Smooth muscle cell of bladder (primary cell): ENCODE measurements at places on chromosomes 7 and 10. TPM values are rescaled to one million over a fixed set of nuclear protein-coding genes. Genes with fewer than 3 reads are reported as not detected.

Gene STEAP2
- 36.7 and 50.3 TPM in 2 replicates for total RNA-seq

Gene SDK1
- total RNA-seq, result 4.1 and 6.5 TPM in 2 replicates

Gene INPP5A
- 35.4 and 44.9 TPM in 2 replicates for total RNA-seq

Gene TRIM4
- total RNA-seq, result 24.5 and 34.3 TPM in 2 replicates

Gene TMEM26
- total RNA-seq, result 0.71 and 0.92 TPM in 2 replicates

Gene IQUB
- 0.28 and 0.43 TPM in 2 replicates for total RNA-seq

Gene CFAP58
- 0.92 and 1.3 TPM in 2 replicates for total RNA-seq

Gene CH25H
- total RNA-seq, result 0.55 and 0.57 TPM in 2 replicates

Gene ASZ1
- total RNA-seq, result not detected in 2 replicates

Gene FOXP2
- 2.4 and 3.2 TPM in 2 replicates for total RNA-seq

Gene ZPBP
- total RNA-seq, result not detected in 2 replicates

Gene SH2D4B
- total RNA-seq, result not detected in 2 replicates

Gene WAPL
- 42.2 and 48.5 TPM in 2 replicates for total RNA-seq

Gene KCP
- total RNA-seq, result 0.14 and 0.46 TPM in 2 replicates

Gene KDM7A
- total RNA-seq, result 4.8 and 5.7 TPM in 2 replicates

Gene GARIN1A
- 0.43 and 0.83 TPM in 2 replicates for total RNA-seq

Gene DDIT4
- total RNA-seq, result 680 and 813 TPM in 2 replicates

Gene TMEM130
- 0.09 and 0.14 TPM in 2 replicates for total RNA-seq

Gene CALHM1
- not detected in 2 replicates for total RNA-seq

Gene MRLN
- total RNA-seq, result not detected in 2 replicates

Gene CRYGN
- 0.14 and 0.74 TPM in 2 replicates for total RNA-seq

Gene TMEM72
- not detected in 2 replicates for total RNA-seq

Gene GPR141
- total RNA-seq, result 0.09 TPM in 1 of 2 replicates, not detected in the other

Gene PTEN
- 169 and 171 TPM in 2 replicates for total RNA-seq

Gene UCMA
- total RNA-seq, result not detected in 2 replicates

Gene KAZALD1
- total RNA-seq, result 18.2 and 30.3 TPM in 2 replicates

Gene EPHB6
- total RNA-seq, result 0.65 and 2.6 TPM in 2 replicates

Gene TAS2R5
- total RNA-seq, result 0.57 and 0.92 TPM in 2 replicates

Gene ANKIB1
- total RNA-seq, result 44.7 and 56.4 TPM in 2 replicates

Gene HMX2
- total RNA-seq, result not detected in 2 replicates

Gene MUC12
- total RNA-seq, result 0.57 and 0.92 TPM in 2 replicates

Gene SFTPA1
- total RNA-seq, result not detected in 2 replicates

Gene DYNC1I1
- total RNA-seq, result 0.28 and 0.83 TPM in 2 replicates

Gene ING3
- 9.3 and 11.7 TPM in 2 replicates for total RNA-seq

Gene CYP17A1
- total RNA-seq, result not detected in 2 replicates

Gene PLPP4
- total RNA-seq, result 0.46 and 2.1 TPM in 2 replicates

Gene FKBP6
- under 0.01 TPM in 1 of 2 replicates, not detected in the other for total RNA-seq

Gene TEX47
- total RNA-seq, result not detected in 2 replicates

Gene FLNC
- total RNA-seq, result 99.0 and 191 TPM in 2 replicates

Gene GLI3
- total RNA-seq, result 4.1 and 5.1 TPM in 2 replicates

Gene ANKRD61
- total RNA-seq, result not detected in 2 replicates

Gene IDI2
- total RNA-seq, result not detected in 2 replicates

Gene CTNNA3
- 0.09 TPM in 1 of 2 replicates, not detected in the other for total RNA-seq

Gene CPN1
- total RNA-seq, result not detected in 2 replicates

Gene NKX2-3
- not detected in 2 replicates for total RNA-seq

Gene SAP25
- not detected in 2 replicates for total RNA-seq

Gene HOXA11
- total RNA-seq, result 8.5 and 9.6 TPM in 2 replicates

Gene ACHE
- total RNA-seq, result not detected in 2 replicates

Gene COPS6
- 133 and 170 TPM in 2 replicates for total RNA-seq

Gene MRM2
- total RNA-seq, result 12.9 and 17.2 TPM in 2 replicates

Gene CRHR2
- not detected in 2 replicates for total RNA-seq

Gene PNLIPRP3
- 0.09 TPM in 1 of 2 replicates, not detected in the other for total RNA-seq

Gene C10orf105
- total RNA-seq, result under 0.01 TPM in 2 replicates

Gene CACNB2
- total RNA-seq, result 6.7 and 9.0 TPM in 2 replicates

Gene CALCR
- total RNA-seq, result not detected in 2 replicates

Gene AFAP1L2
- 0.09 and 0.14 TPM in 2 replicates for total RNA-seq

Gene CDK5
- total RNA-seq, result 26.7 and 30.1 TPM in 2 replicates

Gene PNLIPRP1
- not detected in 2 replicates for total RNA-seq

Gene MET
- total RNA-seq, result 5.5 and 12.9 TPM in 2 replicates
